ENCODE measurements at places on chromosomes 6 and 20. TPM values are rescaled to one million over a fixed set of nuclear protein-coding genes. Genes with fewer than 3 reads are reported as not detected.

The C6orf163 gene
- 3.4 TPM for total RNA-seq

The TRIM31 gene
- total RNA-seq = not detected

The HLA-G gene
- total RNA-seq = 2.0 TPM

The MAD2L1BP gene
- 39.7 TPM for total RNA-seq

The NKX2-4 gene
- not detected for total RNA-seq

The PRR3 gene
- total RNA-seq = 22.5 TPM

The TCF15 gene
- not detected for total RNA-seq

The HLA-DOB gene
- total RNA-seq = 3.1 TPM

The RAB44 gene
- total RNA-seq = not detected

The PPP1R14C gene
- not detected for total RNA-seq

The CBLN4 gene
- total RNA-seq = not detected

The LY6G6F gene
- total RNA-seq = not detected

The TINAG gene
- total RNA-seq = not detected

The RHAG gene
- total RNA-seq = not detected

The RBPJL gene
- total RNA-seq = not detected
